Skin of body (tissue), 3 donors: ENCODE measurements at places on chromosomes 13 and 19.

DNA sequence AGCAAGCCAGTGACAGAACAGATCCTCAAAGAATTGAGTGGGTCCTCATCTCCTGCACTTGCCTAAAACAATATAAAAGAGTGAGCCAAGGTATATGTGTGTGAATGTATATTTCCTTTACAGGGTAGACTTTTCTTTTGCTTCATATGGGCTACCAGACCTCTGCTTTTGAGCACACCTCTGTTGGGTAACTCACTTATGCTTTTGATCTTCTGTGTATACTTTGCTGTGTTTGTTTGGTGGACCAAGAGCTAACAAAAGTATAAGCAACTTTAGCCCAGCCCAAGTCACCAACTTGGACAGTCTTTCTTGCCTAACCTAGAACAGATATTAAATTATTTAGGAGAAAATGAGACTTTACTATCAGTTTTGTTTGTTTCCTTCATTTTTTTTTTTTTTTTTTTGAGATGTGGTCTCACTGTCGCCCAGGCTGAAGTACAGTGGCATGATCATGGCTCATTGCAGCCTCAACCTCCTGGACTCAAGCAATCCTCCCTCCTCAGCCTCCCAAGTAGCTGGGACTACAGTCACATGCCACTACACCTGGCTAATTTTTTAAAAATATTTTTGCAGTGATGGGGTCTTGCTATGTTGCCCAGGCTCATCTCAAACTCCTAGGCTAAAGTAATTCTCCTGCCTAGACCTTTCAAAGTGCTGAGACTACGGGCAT, 513.1 kb downstream of the DCT start:
- no peak for DNase-seq

GRCh38 chr19:39539165-39539517, 820 bp downstream of the EID2 start:
- DNase-seq = no peak

GRCh38 chr13:31167490-31167889, 5.8 kb upstream of the HSPH1 start:
- DNase-seq = no peak

DNA sequence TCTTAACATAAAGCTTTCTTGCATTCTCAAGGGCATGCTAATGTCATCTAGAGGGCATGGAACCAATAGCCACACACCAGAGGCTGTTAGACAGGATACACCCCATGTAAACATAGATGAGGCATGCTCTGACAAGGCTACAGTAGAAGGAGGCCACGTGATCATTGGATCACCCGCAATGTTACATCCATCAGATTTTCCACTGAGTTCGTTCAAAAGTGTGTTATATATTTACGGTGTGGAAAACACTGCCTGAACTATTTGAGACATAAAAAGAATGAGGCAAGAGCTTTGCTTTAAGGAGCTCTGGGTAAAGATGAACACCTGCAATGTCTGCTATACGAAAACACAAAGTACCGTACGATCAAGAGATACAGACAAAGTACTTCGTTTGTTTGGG, 817.5 kb upstream of the SLC10A2 start:
- peak; percentile 41 for DNase-seq

GRCh38 chr13:24165746-24166145, 5.2 kb downstream of the SPATA13 start:
- no peak for DNase-seq
